Large intestine (tissue), 12 donors: ENCODE measurements at places on chromosomes 3 and 15. TPM values are rescaled to one million over a fixed set of nuclear protein-coding genes. Genes with fewer than 3 reads are reported as not detected.
A peak's percentile ranks its signal among the peaks of the same experiment; 100 is the strongest.

DNA sequence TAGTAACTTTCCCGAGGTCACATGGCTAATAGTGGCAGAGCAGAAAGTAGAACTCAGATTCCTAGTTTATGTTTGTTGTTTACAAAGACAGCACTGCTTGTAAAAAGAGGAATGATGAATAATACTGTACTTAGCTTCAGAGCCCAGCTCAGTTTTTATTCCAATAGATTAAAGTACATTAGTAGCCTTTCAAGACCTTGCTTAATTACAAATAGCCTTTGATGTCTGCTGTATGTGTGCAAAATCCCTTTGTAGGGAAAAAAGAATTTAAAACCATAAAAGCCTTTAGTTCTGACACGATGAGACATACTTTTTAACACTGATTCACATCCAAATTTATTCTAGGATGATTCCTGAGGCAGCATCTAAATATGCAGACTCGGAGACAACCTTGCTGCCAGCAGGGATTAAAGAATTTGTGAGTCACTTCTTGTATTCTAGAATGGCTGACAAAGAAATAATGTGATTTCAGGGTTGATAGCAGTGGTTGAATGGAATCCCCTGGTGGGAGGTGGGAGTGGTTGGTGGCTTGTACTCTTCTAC, 324.2 kb upstream of the TGFBR2 start:
- H3K36me3 ChIP-seq: no peaks in the 10 kb centered on the region
- no peaks in the 10 kb centered on the region for H3K27me3 ChIP-seq
- no peak for DNase-seq

- no peak overlapping the region for H3K4me3 ChIP-seq
Observed at GRCh38 chr3:88954853-88955252, 152.6 kb upstream of the EPHA3 start.

DNA sequence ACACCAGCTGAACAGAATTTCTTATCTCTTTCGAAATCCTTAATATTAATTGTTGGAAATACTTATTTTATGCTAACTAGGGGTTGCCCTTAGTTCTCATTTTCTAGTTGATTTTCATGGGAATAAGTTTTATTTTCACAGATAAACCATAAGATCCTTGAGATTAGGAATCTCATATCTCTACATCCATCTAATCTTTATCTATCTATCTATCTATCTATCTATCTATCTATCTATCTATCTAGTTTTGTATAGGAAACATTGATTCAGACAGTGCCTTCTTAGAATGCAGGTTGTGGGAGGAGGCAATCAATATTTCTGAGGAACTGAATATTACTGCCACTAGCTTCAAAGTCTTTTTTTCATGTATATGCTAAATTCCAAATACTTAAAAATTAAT, 3.5 kb upstream of the KBTBD8 start:
- H3K27ac ChIP-seq: no peak overlapping the region
- DNase-seq: no peak
- H3K4me3 ChIP-seq: no peak overlapping the region
- H3K4me1 ChIP-seq: peaks cover 5% of the 10 kb centered on the region
- no peaks in the 10 kb centered on the region for H3K27me3 ChIP-seq
- no peaks in the 10 kb centered on the region for H3K36me3 ChIP-seq

DNA sequence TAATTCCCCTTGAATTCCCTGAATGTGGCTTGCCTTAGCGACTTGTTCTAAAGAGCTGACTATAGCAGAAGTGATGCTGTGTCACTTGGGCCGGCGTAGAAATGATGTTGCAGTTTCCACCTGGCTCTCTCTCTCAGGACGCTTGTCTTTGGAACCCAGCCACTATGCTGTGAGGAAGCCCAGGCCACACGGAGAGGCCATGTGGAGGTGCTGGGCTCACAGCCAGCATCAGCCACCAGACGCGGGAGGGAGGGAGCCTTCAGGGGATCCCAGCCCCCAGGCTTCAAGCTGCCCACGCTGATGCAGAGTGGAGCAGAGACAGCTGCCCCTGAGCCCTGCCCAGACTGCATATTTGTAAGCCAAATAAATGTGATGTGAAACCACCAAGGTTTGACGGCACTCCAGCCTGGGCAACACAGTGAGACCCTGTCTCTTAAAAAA, 18.6 kb downstream of the RNU5B-1 start:
- peaks cover 6% of the 10 kb centered on the region for H3K4me1 ChIP-seq
- H3K27me3 ChIP-seq: peaks cover 2% of the 10 kb centered on the region
- H3K36me3 ChIP-seq: no peaks in the 10 kb centered on the region
- H3K27ac ChIP-seq: no peak overlapping the region
- peak; percentile 50 for DNase-seq

- peaks cover 2% of the 10 kb centered on the region for H3K4me1 ChIP-seq
- H3K27ac ChIP-seq: no peak overlapping the region
- no peaks in the 10 kb centered on the region for H3K27me3 ChIP-seq
- peak; percentile 10 for DNase-seq
- no peak overlapping the region for H3K4me3 ChIP-seq
Observed at GRCh38 chr3:166837535-166837934, 542.6 kb downstream of the ZBBX start.

DNA sequence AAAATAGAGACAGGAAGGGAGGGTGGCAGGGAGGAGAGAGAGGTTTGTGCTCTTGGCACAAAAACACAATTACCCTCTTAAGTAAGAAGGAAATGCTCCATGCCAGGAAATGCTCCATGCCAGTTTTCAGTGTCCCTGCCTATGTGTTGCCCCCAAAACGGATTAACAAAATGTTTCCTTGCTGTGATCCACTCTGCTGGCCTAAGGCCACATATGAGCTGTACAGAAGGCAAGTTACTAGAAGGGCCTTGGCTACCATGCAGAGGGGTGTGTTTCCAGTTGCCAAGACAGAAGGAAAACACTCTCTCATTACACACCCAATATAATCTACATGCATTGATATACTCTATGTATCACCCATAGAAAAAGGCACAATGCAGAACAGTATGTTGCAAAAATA, 98.2 kb upstream of the PTPRG start:
- H3K36me3 ChIP-seq: no peaks in the 10 kb centered on the region
- H3K27me3 ChIP-seq: no peaks in the 10 kb centered on the region
- H3K4me3 ChIP-seq: no peak overlapping the region
- no peaks in the 10 kb centered on the region for H3K4me1 ChIP-seq
- no peak overlapping the region for H3K27ac ChIP-seq

- no peak overlapping the region for H3K27ac ChIP-seq
- no peaks in the 10 kb centered on the region for H3K36me3 ChIP-seq
- no peak overlapping the region for H3K4me3 ChIP-seq
Observed at GRCh38 chr15:70266412-70267121, 168.8 kb upstream of the TLE3 start.

- H3K36me3 ChIP-seq: no peaks in the 10 kb centered on the region
- no peaks in the 10 kb centered on the region for H3K27me3 ChIP-seq
- DNase-seq: peak; percentile 55
- peak overlapping the region; percentile 64 for H3K27ac ChIP-seq
- H3K4me3 ChIP-seq: no peak overlapping the region
Observed at GRCh38 chr3:141076797-141077571, 25.8 kb downstream of the SPSB4 start.

Gene SGO1
- 4.7 TPM for polyA plus RNA-seq

Gene CCNDBP1
- 62.5 TPM for polyA plus RNA-seq

Gene PCSK6
- polyA plus RNA-seq: 22.2 TPM
